Activated T-helper 1 cell treated with anti-CD3 and anti-CD28 coated beads, Interleukin-12 subunit alpha, Interleukin-12 subunit beta, Interleukin-2, Interleukin-4 antibody, amounts not matched to agents 30 ng/mL and 10 ng/mL and 1 ng/mL, durations not matched to agents 14 hours and 24 hours and 36 hours (primary cell): ENCODE measurements at places on chromosomes 4 and X.

DNA sequence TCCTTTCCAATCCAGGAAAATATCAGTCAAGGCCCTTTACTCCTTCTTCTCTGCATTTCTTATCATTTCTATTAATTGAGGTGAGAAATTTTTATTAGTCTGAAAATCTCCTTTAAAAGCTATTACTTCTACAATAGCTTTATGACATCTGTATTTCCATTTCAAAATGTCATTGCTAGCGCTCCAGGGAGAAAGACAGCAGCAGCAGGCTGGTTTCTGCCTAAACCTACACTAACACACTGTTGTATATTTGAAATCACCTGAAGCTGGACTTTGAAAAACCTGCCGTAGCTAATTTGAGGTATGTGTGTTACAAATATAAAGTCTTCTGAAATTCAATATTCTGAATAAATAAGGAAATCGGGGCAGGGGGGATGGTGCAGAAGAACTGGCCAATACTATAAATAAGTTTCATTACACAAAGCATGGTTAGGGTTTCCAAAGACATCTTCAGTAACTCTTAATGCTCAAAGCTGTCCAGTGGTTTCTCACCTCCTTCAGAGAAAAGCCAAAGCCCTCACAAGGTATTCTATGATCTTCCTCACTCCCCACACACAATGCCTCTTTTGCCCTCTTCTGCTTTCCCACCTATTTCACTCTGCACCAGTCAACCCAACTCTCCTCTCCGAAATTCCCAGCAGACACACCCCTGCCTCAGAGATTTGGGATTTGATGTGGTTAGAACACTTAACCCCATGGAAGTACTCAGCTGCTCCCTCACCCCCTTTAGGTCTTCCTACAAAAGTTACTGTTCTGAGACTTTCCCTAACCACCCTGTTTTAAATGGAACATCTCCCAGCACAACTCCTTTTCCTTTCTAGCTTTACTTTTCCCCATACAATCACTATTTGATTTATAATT lies 122.7 kb downstream of the PPP3CA start:
- no peak for DNase-seq

- DNase-seq = no peak
Observed at GRCh38 chr4:3663791-3664190, 102.4 kb upstream of the ADRA2C start.

DNA sequence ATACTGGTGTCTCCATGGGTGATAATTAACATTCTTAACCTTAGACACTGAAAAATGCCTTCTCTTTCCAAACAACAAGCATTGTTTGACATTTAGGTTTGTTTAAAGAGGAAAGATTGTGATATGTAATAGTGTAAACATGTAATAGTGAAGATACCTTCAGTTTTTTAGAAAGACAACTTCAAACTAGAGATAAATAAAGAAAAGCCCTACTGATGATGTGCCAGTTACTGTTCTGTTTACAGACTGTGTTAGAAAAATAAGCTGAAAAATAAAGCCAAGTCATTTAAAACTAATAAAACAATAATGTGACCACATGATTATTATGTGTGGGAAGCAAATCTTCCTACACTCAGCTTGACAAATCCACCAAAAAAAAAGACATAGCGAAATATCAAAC lies 2035.3 kb upstream of the TENM3 start:
- DNase-seq = no peak

DNA sequence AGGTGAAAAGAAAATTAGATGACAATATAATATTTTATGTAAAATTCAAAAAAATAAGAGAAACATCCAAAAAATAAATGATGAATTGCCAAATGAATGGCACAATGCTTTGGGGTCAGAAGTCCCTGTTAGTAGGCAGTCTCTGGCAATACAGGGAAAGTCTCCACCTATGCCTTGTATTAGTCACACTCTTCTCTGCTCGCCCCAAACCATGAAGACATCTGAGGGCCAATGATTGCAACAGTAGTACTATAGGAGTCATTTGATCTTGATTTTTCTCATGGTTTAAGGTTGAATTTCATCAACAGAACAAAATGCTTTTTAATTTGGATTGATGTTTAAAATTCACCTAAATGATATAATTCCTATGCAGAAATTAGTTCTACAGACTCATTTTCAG lies 3.9 kb upstream of the PRSS12 start:
- no peak for DNase-seq

DNA sequence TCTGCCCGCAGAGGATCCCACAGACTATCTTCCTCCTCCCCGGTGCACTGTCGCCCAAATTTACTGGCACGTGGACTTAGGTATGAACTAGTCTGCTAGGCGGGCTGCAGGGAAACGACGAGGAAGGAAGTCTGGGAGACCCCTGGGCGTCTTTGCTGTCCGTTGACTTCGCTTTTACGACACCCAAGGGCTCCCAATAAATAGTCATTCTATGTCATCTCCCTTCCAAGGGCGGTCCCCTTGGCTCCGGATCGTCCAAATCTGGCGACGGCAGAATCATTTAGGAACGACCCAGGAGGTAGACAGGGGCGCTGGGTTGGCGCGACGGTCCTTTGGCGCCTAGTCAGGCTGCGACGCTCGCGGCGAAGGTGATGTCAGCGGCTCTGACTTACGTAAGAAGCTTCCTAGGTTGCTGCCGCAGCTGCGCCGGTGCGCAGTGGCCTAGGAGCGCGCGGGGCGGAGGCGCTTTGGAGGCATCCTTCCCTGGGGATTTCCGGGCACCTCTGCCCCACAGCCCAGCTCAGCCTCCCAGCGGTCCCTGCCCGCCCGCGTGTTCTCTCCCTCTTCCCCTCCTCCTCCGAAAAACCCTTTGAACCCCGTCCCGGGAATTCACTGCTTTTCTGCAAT lies 2.2 kb downstream of the NHS start:
- DNase-seq = no peak

GRCh38 chr4:102345795-102346100 lies 466 bp upstream of the SLC39A8 start:
- DNase-seq = no peak

DNA sequence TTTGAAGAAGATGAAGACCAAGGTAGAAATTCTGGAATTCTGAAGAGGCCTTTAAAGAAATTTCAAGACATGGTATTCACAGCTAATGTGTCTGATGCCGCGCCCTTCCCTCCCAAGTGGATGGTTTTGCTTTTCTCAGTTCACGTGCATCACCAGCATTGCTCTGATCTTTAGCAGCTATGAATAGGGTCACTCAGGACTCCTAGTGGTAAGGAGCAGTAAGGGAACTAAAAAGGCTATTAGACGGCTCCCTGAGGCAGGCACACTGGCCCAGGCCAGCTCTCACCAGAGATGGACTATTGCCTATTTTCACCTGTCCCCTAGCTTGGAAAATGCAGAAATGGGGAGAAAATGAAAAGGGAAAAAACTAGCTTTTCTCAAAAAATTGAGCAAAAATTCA lies 447.5 kb upstream of the RASGEF1B start:
- DNase-seq = no peak

- no peak for DNase-seq
Observed at GRCh38 chrX:44432641-44433040, 89.2 kb upstream of the EFHC2 start.
